Stimulated activated CD4-positive, alpha-beta T cell treated with anti-CD3 and anti-CD28 coated beads, Interleukin-1b, Interleukin-23, amount 100 ng/mL, for 1 hour (primary cell): ENCODE measurements at places on chromosomes 1 and 21.

DNA sequence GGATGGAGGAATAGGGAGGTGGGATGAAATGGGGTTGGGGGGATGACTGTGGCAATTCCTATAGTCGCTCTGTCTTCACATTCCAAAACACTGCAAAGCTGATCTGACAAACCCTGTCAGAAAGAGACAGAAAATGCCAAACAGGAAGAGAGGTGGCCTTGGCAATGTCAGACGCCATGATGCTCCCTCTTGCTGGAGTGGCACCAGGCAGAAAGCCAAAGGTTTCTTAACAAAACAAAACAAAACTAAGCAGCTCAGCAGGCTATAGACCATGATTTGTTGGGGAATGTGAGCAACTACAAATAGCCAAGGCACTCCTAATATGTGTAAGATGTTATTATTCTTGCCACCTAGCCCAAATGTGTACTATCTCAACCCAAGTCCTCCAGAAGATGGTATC is 42.9 kb upstream of the PLA2G2C start:
- no peak for DNase-seq

- peak; percentile 70 for DNase-seq
Observed at GRCh38 chr1:154386643-154387352, 18.3 kb upstream of the IL6R start.

DNA sequence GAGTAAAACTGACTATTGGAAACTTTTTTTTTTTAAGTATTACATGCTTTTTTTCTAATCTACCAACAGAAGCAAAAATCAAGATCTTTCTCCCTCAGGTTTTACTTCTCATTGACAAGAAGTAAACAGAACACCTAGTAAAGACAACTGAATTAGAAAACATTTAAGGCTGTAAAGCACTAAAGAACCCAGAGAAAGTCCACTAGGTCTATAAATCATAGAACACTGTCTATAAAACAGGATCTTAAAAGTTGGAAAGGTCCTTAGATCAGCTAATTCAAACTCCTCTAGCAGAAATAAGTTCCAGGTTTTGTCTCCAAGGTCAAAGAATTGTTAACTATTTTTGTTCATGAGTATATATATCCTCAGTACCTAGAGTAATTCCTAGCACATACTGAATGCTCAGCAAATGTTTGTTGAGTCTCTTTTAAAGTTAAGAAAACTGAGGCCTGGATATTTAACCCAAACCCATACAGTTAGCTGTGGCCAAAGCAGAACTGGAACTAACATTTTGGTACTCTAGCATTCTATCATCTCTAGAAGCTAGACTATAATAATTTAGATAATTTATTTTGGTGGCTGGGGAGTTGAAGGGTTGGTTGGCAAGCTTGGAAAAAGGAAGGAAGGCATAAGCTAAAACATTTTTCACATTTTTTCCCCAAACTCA is 3.0 kb downstream of the EPS15 start:
- DNase-seq: no peak

DNA sequence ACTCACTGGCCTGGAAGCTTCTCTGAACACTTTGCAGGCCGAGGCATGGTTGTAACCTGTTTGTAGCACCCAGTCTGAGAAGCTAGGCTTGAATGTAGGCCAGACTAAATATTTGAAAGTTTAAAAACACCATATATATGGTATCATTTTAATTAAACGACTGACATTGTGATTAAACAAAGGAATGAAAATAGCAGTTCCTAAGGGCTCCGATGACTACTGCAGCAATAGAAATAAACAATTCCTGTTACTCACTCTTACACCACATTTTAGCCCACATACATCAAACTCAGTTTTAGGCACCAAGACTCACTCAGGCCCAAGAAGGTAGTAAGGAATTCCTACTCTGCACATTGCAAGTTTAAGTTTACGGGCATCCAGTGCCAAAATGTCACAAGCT is 281.2 kb downstream of the AKT3 start:
- DNase-seq: no peak

GRCh38 chr1:86972262-86972661 is 57.8 kb downstream of the HS2ST1 start:
- no peak for DNase-seq

- no peak for DNase-seq
Observed at GRCh38 chr1:25933479-25934365, 27.5 kb upstream of the STMN1 start.

DNA sequence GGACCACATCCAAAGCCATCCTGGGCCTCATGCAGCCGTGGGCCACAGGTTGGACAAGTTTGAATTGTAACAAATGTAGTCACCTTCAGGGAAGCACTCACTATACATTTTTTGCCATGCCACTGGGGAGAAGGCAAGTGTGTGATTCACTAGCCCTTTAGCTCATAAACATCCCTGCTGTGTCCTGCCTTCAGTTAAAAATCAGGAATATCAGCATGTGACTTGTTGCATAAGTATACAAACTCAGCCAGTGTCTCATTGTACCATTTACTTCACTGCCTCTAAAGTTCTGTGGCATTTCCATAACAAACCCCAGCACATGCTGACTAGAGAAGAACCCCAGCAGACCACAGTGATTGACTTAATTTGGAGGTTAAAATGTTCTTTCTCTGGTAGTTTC is 142.0 kb upstream of the C1orf105 start:
- no peak for DNase-seq

DNA sequence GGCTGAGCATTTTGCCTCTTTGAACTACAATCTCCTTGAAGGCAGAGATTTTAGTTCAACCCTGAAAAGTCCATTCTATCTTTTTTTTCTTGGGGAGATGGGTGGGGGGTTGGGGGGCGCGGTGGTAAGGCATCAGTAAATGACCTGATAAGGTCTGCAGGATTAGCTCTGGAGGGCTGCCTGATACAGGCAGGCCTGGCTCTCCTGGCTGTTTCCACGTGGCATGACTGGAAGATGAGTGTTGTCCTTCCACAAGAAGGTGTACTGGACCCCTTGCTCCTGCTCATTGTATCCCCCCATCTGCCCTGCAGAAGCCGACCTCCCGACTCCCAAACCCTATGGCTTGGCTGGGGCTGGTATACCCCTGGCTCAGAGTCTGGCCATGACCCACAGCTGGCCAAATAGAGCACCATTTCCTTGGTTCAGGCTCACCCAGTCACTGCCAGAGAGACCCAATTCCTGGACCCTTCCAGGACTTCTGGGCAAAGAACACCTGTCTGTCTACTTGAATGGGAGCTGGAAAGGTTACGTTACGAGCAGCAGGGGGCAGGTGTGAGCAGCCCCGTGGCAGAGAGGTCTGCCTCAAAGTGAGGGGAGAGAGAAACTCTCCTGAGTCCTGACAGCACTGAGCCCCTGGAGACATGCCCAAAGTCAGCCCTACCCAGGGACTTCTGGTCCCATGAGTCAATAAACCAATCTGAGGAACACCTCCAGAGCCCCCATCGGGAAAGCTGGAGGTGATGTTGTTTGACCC is 17.0 kb downstream of the DHRS3 start:
- no peak for DNase-seq

- no peak for DNase-seq
Observed at GRCh38 chr1:21206117-21206516, 29.4 kb upstream of the EIF4G3 start.

DNA sequence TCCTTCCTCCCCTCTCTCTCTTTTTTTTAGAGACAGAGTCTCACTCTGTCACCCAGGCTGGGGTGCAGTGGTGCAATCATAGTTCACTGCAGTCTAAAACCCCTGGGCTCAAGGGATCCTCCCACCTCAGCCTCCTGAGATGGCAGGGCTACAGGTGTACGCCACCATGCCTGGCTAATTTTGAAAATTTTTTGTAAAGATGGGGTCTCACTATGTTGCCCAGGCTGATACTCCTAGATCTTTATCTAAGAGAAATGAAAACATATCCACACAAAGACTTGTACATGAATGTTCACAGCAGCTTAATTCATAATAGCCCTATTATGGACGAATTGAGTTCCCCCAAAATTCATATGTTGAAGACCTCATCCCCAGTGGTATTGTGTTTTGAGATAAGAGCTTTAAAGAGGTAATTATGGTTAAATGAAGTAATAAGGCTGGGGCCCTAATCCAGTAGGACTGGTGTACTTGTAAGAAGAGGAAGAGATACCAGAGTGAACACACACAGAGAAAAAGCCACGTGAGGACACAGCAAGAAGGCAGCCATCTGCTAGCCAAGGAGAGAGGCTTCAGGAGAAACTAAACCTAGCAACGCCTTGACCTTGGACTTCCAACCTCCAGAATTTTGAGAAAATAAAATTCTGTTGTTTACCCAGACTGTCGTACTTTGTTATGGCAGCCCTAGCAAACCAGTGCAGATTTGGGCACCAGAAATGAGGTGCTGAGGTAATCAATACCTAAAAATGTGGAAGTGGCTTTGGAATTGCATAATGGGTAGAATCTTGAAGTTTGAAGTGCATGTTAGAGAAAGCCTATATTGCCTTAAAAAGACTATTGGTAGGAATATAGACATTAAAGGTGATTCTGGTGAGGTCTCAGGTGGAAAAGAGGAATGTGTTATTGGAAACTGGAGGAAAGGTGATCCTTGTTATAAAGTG is 13.2 kb downstream of the IFNLR1 start:
- no peak for DNase-seq

- no peak for DNase-seq
Observed at GRCh38 chr1:235763962-235764361, 102.7 kb downstream of the LYST start.

GRCh38 chr1:15353839-15354579 is 55.7 kb upstream of the EFHD2 start:
- DNase-seq: no peak

- DNase-seq: no peak
Observed at GRCh38 chr1:217747156-217747769, 116.1 kb downstream of the SPATA17 start.

GRCh38 chr1:172929006-172929405 is 121.7 kb downstream of the TNFSF18 start:
- DNase-seq: no peak

- DNase-seq: no peak
Observed at GRCh38 chr1:178774263-178774662, 49.2 kb downstream of the RALGPS2 start.

- DNase-seq: no peak
Observed at GRCh38 chr1:21292503-21292983, 2.3 kb upstream of the ECE1 start.

DNA sequence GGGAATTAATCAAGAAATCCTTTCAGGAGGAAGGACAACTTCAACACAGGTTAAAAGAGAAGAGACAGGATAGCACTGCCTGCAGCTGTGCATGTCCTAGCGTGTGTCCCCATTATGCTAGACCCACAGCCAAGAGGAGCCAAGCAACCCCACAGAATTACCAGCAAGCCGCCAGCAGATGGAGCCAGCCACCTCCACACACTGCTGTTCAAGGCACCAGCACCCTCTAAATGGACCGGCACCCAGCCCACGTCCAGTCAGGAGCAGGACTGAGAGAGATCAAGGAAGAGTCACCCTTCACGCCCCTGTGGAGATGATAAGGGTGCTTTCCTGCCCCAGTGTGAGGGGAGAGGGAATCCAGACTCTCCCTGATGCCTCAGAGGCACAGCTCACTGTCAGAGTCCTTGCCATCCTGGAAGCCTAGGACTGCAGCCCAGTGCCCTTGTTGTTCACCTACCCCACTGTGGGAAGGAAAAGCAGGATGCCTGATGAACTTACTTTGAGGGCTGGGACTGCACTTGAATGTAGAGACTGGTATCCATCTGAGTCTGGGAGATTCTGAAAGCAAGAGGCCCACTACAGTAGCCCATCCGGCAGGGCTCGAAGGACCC is 37.1 kb upstream of the CTTNBP2NL start:
- DNase-seq: no peak

DNA sequence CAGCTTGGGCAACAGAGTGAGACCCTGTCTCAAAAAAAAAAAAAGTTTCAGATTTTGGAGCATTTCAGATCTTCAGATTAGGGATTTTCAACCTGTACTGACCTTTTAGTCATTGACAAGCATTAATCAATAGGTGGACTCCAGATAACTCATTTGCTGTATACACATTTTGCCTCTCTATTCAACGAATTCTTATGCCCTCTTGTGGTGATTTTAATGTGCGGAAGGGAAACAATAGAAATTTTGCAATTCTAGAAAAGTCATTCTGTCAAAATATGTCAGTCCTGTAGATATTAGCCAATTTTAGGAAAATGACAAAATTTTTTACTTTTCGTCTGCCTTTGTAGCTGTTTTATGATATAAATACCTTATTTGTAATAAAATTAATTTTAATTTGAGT is 11.6 kb upstream of the OR2G2 start:
- DNase-seq: no peak

GRCh38 chr21:31837618-31838390 is 35.0 kb upstream of the HUNK start:
- DNase-seq: no peak

DNA sequence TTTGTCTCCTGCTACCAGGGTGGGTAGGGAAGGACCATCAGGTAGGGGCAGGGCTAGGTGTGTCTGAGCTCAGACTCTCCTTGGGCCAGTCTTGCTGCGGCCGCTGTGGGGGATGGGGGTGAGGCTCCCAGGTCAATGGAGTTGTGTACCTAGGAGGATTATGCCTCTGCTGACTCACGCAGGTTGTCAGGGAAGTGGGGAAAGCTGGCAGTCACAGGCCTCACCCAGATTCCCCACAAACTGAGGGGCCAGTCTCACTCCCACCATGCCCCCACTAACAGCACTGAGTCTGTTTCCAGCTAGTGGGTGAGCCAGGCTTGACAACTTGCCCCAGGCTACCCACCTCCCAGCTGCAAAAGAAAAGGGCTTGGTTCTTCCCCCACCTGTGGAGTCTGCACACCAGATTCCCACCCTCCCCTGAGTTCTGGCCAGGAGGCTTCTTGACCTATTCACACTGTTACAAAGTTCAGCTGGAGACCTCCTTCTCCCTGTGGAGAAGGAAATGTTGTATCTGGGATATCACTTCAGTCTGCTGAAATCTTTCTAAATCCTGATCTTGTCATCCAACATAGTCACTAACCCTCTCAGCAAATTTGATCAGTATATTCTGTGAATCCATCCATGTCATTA is 69.2 kb upstream of the GJA8 start:
- no peak for DNase-seq

GRCh38 chr1:152110860-152111514 is 4.3 kb downstream of the TCHH start:
- DNase-seq: no peak

- no peak for DNase-seq
Observed at GRCh38 chr1:1149416-1149815, 24.3 kb upstream of the TTLL10 start.

- no peak for DNase-seq
Observed at GRCh38 chr1:206842854-206843253, 22.6 kb upstream of the IL20 start.

GRCh38 chr1:229507502-229507901 is 639 bp downstream of the NUP133 start:
- DNase-seq: no peak
